ENCODE measurements at places on chromosomes 7 and 10. TPM values are rescaled to one million over a fixed set of nuclear protein-coding genes. Genes with fewer than 3 reads are reported as not detected.

The C7orf33 gene
- total RNA-seq = not detected

The DPP6 gene
- not detected for total RNA-seq

DNA sequence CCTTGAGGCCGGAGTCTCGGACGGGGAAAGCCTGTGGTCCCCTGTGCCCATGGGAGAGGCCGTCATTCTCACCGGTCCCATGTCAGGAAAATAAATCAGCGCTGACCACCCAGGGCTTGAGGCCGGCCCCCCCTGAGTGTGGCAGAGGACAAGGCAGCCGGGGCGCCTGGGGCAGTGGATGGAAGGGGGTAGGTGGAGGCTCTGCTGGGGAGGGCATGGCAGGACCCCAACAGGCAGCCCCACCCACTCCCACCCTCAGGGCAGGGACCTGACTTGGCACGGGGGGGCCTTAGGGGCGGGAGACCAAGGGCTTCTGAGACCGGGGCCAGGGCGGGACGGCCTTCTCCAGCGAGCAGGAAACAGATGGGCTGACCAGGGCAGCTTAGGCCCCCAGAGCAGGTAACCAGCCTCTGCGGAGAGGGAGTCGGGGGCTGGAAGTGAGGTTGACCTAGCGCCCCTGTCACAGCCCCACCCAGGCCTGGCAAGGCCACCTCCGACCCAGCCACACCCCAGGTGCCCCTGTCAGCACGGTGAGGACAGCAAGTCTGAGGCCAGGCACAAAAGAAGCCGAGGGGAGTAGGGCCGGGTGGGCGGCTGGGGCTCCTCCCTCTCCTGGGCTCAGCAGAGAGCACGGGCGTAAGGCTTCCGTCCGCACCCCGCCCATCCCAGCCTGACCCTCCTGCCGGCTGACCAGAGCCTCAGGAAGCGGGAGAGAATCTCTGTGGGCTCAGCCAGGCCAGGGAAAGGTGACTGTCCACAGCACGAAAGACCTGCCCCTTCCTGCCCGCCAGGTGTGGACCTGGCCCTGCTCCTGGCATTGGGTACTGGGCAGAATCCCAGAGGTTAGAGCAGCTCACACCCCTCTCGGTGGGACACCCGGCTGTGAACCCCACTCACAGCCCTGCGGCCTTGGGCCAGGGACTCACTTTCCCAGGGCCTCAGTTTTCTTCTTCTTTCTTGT lies 87.4 kb downstream of the FOXL3 start:
- H3K36me3 ChIP-seq = no peaks in the 10 kb centered on the region
- no peaks in the 10 kb centered on the region for H3K27me3 ChIP-seq
- DNase-seq = no peak
- H3K27ac ChIP-seq = no peak overlapping the region
- H3K4me1 ChIP-seq = no peaks in the 10 kb centered on the region

DNA sequence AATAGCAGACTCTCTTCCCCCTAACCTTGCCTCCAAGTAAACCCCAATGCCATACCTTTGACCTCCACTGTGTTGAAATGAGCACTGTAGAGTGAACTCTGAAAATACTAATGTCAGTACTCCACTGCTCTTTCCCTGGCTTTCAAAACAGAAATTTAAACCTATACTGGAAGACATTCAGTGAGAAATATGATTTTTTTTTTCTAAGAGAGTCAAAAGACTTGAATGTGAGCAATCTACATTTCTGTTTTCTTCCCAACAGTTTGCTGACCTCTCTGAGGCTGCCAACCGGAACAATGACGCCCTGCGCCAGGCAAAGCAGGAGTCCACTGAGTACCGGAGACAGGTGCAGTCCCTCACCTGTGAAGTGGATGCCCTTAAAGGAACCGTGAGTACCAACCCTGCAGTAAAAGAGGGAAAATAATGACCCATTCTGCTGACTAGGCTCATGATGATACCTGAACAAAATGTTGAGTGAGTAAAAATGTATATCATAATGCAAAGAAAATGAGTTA lies 6.4 kb downstream of the VIM start:
- no peak overlapping the region for H3K4me3 ChIP-seq
- peaks cover 7% of the 10 kb centered on the region for H3K36me3 ChIP-seq
- no peaks in the 10 kb centered on the region for H3K27me3 ChIP-seq
